Heart right ventricle (tissue), 16 donors: ENCODE measurements at places on chromosomes 4 and X. TPM values are rescaled to one million over a fixed set of nuclear protein-coding genes. Genes with fewer than 3 reads are reported as not detected.

- DNase-seq: no peak
These were observed 272.2 kb upstream of the CASK start for GRCh38 chrX:42195506-42195905.

DNA sequence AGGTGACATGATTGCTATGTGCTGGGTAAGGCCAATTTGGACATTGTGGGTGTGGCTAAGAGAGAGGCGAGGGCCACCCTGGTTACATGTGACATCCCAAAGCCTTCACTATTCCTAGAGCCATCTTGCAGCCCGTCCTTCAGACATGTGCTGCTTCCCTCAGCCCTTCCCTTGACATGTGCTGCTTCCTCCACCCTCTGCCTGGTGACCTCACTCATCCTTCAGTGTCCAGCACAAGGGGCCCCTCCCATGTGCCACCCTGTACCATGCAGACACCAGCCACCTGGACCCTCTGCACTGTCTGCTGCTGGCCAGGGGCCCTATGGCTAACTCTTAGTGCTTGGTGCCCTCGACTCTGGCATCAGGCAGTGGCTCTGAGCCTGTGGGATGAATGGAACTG, 27.4 kb downstream of the ADRA2C start:
- no peak for DNase-seq

Gene MAGEA4
- not detected for total RNA-seq

DNA sequence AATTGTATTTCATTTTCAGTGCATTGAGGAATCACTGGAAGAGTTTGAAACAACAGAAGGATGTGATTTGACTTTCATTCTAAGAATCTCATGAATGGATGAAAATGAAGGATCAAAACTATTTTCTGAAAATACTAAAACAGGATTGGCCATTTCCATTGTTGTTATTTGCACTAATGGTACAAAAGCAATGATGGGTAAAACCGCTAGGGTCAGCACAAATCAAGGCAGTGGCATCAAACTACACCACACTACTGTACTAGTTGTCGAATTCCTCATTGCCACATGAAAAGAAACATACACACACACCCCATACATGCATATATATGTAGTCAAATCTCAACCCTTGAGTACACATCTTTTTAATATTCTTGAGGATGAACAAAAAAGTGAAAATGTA, 24.7 kb upstream of the CENPVL3 start:
- DNase-seq: no peak
